ENCODE measurements at places on chromosomes 16 and 17.

DNA sequence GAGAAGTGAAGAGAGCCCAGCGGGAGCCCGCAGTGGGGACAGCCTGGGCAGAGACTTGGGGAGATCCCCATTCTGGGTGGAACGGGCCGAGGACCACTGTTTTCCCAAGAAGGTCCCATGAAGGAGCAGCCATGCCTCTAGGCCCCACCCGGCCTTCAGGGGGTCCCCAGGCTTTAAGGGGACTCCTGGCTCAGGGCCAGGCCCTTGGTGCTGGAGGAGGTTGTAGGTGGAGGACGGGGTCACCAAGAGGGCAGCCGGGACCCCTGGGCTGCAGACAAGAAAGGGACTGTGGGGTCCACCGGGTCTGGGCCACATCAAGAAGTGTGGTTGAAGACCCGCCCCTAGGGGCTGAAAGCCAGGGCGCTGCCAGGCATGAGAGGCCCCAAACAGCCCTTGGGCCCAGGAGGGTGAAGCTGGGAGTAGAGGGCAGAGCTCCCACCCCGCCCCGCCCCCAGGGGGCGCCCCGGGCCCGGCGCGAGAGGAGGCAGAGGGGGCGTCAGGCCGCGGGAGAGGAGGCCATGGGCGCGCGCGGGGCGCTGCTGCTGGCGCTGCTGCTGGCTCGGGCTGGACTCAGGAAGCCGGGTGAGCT lies at the start of gene PRSS21:
Gene PRSS21, plus strand, starts transcription at position 487 of the 589 bp plus-strand sequence. Its CDS starts 32 bp downstream, at position 519.
- no peak for DNase-seq

DNA sequence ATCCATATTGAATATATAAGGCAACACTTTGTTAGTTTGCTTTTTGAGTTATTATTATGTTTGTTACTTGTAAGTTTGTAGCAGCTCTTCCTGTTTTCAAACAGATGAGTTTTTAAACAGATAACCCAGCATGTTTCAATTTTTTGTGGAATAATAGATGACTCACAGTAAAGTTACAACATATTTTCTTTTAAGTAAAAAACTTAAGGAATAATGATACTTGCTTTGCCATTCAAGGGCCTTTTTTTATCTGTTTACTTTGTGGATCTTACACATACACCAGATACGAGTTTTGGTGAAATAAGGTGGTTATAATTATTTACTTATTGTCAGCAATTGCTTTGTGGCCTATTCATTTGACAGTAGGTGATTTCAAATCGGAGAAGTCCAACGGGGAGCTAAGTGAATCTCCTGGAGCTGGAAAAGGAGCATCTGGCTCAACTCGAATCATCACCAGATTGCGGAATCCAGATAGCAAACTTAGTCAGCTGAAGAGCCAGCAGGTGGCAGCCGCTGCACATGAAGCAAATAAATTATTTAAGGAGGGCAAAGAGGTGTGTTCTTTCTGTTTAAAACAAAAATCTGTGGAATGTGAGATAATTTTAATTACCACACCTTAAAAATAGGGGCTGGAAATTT lies 66.3 kb downstream of the BPTF start:
- DNase-seq: no peak

DNA sequence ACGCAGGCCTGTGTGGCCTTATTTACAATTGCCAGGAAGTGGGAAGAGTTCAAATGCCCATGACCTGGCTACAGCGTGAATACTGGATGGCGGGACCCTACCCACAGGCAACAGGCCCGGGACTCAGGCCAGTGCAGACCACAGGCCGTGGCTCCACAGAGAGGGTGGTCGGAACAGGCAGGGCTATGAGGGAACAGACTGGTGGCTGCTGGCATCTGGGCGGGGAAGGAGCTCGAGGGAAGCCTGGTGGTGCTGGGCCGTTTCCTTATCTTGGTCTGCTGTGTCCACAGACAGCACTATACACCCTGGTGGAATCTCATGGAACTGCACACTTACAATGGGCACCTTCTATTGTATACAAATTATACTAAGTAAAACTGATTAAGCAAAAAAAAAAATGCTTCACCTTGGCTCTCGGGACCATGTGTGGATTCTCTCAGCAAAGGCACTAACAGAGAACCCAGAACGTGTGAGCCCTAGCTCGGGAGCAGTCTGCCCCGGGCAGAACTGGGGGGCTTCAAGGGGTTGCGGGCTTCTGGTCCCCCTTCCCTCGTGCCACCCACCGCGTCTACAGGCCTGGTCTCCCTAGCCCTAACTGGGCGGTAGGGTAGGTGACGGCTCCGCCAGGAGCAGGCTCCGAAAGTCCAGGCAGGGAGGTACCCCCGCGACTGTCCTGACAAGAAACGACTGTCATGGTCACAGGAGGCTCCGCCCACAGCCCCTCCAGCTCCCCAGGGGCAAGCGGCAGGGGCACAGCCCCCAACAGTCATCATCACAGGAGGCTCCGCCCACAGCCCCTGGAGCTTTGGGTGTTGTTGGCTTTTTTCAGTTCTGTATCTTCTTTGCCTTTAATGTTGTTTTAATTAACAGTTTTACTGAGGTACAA lies 21.8 kb downstream of the CEP131 start:
- DNase-seq: no peak

DNA sequence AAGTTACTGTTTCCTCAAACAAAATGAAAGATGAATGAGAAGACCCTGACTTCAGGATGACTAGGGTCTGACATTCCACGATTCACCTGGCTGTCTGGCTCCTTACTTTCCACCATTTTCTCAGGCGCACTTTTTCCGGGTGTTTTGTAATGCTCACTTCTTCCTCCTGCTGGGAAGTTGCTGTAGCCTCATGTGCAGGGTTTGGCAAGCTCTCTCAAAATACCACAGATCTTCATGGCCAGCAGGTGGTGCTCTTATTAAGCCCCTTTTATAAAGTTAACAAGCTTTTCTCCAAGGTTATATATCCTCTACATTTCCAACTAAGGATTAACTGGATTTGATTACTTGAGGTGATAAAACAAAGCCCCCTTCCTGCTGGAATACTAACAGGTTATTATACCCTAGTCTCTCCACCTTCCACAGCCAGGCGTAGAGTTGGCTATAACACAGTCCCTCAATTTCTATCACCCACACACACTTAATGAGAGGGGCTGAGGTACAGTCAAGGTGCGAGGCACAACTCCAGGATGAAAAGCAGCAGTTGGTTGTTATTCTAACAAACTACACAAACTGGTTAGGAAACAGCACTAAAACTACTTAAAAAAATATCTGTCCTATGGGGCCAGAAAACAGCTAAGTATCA lies 45.4 kb downstream of the STH start:
- DNase-seq: peak; percentile 18

GRCh38 chr16:17511340-17511739 lies 40.6 kb upstream of the XYLT1 start:
- no peak for DNase-seq

All from stimulated activated CD4-positive, alpha-beta T cell treated with anti-CD3 and anti-CD28 coated beads, TNF-alpha, amount 100 ng/mL, for 24 hours (primary cell).